Endodermal cell (in vitro differentiated cells): ENCODE measurements at places on chromosomes 1 and 21. TPM values are rescaled to one million over a fixed set of nuclear protein-coding genes. Genes with fewer than 3 reads are reported as not detected.

Gene ACTA1
- 17.3 and 26.1 TPM in 2 replicates for total RNA-seq

Gene AKIRIN1
- 80.7 to 130 TPM (median 128 TPM) in 3 replicates for total RNA-seq

- H3K4me1 ChIP-seq, result no peaks in the 10 kb centered on the region
- no peaks in the 10 kb centered on the region for H3K36me3 ChIP-seq
Observed at GRCh38 chr1:14987829-14988603, 165.5 kb upstream of the TMEM51 start.

DNA sequence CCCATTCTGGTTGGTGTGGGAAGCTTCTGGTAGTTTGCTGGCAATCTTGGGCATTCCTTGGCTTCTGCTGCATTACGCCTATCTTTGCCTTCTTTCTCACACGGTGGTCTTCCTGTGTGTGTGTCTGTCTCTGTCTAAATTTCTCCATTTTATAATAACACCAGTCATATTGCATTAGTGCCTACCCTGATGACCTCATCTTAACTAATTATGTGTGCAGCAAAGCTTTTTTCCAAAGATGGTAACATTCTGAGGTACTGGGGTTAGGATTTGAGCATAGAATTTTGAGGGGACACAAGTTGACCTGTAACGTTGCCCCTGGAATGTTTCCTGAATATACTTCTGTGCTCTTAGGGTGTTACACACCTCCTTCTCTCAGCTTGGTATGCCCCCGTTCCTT is 77.1 kb downstream of the DYRK1A start:
- no peaks in the 10 kb centered on the region for H3K4me1 ChIP-seq
- H3K4me3 ChIP-seq, result no peak overlapping the region
- H3K27me3 ChIP-seq, result no peaks in the 10 kb centered on the region
- no peak overlapping the region for H3K27ac ChIP-seq
- no peak for DNase-seq

DNA sequence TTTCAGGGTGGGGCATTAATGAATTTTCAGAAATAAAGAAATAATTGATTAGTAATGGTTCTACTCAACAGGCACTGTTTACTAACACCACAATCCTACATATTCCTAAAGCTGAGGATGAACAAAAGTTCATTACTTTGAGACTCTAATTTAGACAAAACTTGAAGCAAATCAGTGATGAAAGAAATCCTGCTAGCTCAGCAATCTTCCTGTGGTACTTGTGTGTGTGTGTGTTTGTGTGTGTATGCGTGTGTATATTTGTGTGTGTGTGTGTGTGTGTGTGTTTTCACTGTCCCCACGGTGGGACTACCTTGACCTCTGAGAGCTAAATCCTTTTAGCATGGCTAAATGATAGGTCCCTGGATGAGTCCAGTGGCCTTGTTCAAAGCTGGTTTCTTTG is 48.5 kb upstream of the RAB3GAP2 start:
- no peak overlapping the region for H3K4me3 ChIP-seq
- DNase-seq, result no peak
- H3K27ac ChIP-seq, result no peak overlapping the region
- H3K4me1 ChIP-seq, result no peaks in the 10 kb centered on the region

DNA sequence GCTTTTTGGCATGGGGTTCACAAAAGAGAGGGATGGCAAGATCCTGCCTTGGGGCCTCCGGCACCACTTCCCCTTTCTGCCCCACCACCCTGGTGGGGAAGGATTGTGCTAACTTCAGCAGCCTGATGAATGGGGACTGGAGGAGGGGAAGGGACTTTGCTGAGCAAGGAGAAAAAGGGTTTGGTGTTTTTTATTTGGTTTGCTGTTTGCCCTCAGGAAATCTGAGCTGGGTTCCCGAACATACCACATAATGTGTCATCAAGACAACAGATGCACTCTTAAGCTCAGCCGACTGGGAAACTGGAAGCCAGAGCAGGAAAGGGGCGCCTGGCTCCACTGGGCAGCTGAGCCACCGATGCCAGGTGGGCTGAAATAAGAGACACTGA is 19.8 kb downstream of the OLFML2B start:
- no peak for DNase-seq
- H3K36me3 ChIP-seq, result no peaks in the 10 kb centered on the region
- H3K27ac ChIP-seq, result no peak overlapping the region
- no peaks in the 10 kb centered on the region for H3K27me3 ChIP-seq
- no peaks in the 10 kb centered on the region for H3K4me1 ChIP-seq
- no peak overlapping the region for H3K4me3 ChIP-seq

- H3K4me3 ChIP-seq, result peak within 1 kb of the TSS; percentile 77
- H3K4me1 ChIP-seq, result no peaks in the 10 kb centered on the region
- H3K36me3 ChIP-seq, result no peaks in the 10 kb centered on the region
- H3K27ac ChIP-seq, result no peak within 1 kb of the TSS
Observed at GRCh38 chr1:19799230-19800075, at the start of gene TMCO4. TMCO4 (minus strand) TSS chr1:19799916; CDS start chr1:19780758, 19,158 bp downstream.

GRCh38 chr1:5834477-5835178 is 157.6 kb downstream of the NPHP4 start:
- DNase-seq, result peak; percentile 65
- H3K4me1 ChIP-seq, result no peaks in the 10 kb centered on the region
- no peaks in the 10 kb centered on the region for H3K36me3 ChIP-seq
- no peaks in the 10 kb centered on the region for H3K27me3 ChIP-seq
- no peak overlapping the region for H3K27ac ChIP-seq
- H3K4me3 ChIP-seq, result no peak overlapping the region

DNA sequence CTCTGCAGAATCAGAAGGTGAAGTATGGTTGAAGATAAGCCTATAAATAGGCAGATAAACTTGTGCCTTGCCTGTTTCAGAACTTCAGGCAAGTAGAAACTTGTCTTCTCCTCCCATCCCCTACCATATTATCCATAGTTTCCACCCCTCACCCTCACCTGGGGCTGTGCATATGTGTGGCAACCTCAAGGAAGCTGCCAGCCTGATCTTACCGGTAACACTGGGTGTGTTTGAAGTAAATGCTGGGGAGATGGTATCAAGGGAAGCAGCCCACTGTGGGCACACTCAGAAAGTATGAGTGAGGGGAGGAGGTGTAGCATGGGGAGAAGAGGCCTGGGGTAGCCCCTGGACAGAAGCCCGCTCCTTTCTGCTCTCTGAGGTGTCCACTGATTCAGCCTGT is 14.5 kb downstream of the VANGL2 start:
- H3K27me3 ChIP-seq, result no peaks in the 10 kb centered on the region
- no peak for DNase-seq
- peaks cover 22% of the 10 kb centered on the region for H3K4me1 ChIP-seq
- H3K4me3 ChIP-seq, result no peak overlapping the region
- no peak overlapping the region for H3K27ac ChIP-seq
- H3K36me3 ChIP-seq, result peaks cover 49% of the 10 kb centered on the region

- no peaks in the 10 kb centered on the region for H3K36me3 ChIP-seq
- DNase-seq, result peak; percentile 89
Observed at GRCh38 chr1:25695090-25695770, 78.6 kb downstream of the MAN1C1 start.

DNA sequence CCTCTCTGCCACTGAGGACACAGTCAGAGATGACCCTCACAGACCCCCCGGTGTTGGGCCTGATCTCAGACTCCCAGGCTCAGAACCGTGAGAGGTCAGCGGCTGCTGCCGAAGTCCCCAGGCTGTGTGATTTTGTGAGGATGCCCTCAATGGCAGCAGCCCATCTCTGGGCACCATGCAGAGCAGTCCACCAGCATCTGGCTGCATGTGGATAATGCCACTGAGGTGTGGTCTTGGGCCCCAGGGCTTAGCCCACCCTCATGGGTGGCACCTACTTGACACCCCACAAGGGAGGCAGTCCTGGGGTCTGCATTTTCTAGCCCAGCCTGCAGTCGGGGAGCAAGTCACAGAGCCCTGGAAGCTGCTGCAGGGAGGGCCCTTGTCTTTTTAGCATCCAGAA is 5.5 kb upstream of the ACTRT2 start:
- no peaks in the 10 kb centered on the region for H3K27me3 ChIP-seq
- no peak overlapping the region for H3K4me3 ChIP-seq
- H3K4me1 ChIP-seq, result no peaks in the 10 kb centered on the region
- DNase-seq, result no peak
